ENCODE measurements at places on chromosomes 5 and 9.

GRCh38 chr9:22446589-22446949, at the start of gene DMRTA1:
DMRTA1 (plus strand) TSS chr9:22446824; CDS start chr9:22447066, 242 bp downstream.
- no peak for DNase-seq

- no peak for DNase-seq
Measured at GRCh38 chr5:41735213-41735612, 135.0 kb downstream of the OXCT1 start.

- no peak for DNase-seq
Measured at GRCh38 chr5:96080557-96080956, 118.9 kb upstream of the ELL2 start.

DNA sequence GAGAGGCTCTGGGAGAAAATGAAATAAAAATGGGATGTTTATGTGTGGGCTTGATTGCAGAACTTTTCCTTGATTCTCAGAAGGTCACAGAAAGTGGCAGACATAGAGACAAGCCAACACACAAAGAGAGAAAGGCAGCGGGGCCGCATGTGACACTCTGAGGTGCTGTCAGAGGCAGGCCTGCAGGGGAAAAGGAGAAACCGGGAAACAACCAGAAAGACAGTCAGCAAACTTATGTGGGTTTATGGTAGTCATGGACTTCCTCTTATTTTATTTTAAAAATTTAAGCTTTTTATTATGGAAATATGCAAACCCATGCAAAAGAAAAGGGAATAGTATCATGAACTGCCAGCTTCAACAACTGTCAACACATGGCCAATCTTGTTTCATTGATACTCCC, 16.3 kb upstream of the IGFBPL1 start:
- DNase-seq = no peak

DNA sequence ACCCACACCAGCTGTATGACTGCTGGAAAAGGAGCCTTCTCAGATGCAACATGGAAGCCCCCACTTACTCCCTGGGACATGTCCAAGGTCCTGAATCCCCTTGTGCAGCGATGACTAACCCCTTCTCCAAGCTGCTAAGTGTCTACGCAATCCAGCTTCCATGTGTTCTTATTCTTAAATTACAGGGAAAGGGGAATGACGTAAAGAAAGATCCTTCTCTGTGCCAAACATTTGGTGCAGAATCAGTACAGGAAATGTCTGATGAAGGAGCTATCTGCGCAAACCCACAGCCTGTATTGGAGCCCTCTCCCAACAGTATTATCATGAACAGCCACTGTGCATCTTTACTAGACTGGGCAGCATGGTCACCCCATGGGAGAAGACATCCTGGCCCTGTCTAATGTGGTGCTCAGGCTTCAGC, 183.2 kb downstream of the FRMD3 start:
- no peak for DNase-seq

DNA sequence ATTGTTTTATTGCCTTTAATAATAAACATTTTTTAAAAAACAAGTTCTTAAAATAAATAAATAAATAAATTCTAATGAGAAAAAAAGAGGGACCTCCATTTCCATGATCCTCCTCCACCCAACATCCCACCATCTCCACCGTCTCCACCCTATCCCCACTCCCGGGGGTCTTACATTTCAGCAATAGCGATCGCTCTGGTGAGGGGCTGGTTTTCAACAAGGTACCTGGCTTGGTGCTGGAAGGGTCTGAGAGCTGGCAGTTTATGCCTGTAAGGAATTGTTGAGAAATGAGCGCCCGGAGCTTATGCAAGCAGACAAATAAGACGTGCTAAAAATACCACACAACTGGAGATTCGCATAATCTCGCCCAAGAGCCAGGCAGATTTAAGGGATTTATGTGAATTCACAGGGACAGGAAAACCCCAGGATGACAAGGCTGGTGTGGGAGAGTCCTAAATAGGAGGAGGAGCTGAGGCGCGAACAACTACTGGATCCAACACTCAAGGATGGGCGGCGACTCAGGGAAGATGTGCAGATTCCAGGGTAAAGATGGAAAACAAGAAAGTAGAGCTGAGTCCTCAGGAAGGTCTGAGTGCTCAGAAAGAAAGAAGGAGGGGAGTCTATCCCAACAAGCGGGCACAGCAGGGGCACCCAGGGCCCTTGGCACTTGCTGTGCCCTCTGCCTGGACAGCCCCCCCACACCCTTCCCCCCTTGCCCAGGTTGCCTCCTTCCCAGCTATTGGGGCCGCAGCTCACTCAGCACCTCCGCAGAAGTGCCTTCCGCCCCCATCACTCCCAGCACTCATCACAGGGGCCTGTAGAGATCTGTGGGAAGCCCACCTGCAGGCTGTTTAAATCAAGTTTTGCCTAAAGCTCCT, 27.0 kb downstream of the TRIM14 start:
- no peak for DNase-seq

GRCh38 chr5:173234129-173234790, 746 bp downstream of the NKX2-5 start:
- DNase-seq = no peak

- no peak for DNase-seq
Measured at GRCh38 chr9:77063645-77064285, 44.3 kb downstream of the FOXB2 start.

DNA sequence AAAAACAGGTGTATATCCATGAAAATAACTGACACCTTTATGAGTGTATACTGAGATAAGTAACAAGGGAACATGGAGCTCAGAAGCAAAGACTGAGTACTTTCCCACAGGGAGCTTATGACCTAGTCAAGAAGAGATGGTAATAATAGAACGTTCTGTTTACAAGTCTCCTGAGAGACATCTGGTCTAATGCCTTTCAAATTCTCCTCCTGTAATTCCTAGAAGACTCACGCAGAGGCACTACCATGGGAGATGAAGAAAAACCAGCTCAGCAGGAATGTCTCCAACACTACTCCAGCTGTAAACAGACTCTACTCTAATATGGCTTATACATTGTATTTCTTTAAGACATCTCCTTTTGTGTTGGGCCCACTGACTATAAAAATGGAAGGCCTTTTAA, 503.6 kb upstream of the TUSC1 start:
- DNase-seq = no peak

GRCh38 chr9:85742597-85742936, 813 bp upstream of the AGTPBP1 start:
- DNase-seq = no peak

- no peak for DNase-seq
Measured at GRCh38 chr9:28445211-28445610, 871.9 kb upstream of the C9orf72 start.

GRCh38 chr5:138874241-138874640, 894 bp downstream of the LRRTM2 start:
- no peak for DNase-seq

GRCh38 chr9:64066736-64067368, 1218.2 kb downstream of the FOXD4L5 start:
- DNase-seq = no peak

GRCh38 chr5:2588850-2589501, 162.5 kb downstream of the IRX2 start:
- DNase-seq = no peak

DNA sequence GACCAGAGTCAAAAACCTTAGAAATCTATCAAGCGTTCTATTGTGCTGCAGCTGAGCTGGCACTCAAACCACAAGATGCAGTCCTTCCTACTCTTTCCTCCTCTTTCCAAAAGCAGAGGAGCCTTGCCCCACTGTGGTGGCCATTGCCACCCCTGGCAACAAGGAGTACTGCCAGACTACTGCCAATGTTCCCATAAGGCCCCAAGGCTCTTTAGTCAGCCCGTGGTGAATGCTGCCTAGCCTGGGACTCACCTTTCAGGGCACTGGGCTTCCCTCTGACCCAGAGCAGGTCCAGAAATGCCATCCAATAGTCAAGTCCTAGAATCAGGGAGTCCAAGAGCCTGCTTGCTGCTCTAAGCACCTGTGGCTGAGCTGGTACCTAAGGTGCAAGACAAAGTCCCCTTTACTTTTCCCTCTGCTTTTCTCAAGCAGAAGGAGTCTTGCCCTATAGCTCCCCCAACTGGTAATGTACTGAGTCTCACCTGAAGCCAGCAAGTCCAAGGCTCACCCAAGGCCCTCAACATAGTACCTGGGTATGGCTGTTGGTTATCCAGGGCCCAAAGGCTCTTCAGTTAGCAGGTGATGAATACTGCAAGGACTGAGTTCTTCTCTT, 219.4 kb downstream of the ATPSCKMT start:
- peak; percentile 12 for DNase-seq
